ENCODE measurements at places on chromosomes 6 and 20.
A peak's percentile ranks its signal among the peaks of the same experiment; 100 is the strongest.

DNA sequence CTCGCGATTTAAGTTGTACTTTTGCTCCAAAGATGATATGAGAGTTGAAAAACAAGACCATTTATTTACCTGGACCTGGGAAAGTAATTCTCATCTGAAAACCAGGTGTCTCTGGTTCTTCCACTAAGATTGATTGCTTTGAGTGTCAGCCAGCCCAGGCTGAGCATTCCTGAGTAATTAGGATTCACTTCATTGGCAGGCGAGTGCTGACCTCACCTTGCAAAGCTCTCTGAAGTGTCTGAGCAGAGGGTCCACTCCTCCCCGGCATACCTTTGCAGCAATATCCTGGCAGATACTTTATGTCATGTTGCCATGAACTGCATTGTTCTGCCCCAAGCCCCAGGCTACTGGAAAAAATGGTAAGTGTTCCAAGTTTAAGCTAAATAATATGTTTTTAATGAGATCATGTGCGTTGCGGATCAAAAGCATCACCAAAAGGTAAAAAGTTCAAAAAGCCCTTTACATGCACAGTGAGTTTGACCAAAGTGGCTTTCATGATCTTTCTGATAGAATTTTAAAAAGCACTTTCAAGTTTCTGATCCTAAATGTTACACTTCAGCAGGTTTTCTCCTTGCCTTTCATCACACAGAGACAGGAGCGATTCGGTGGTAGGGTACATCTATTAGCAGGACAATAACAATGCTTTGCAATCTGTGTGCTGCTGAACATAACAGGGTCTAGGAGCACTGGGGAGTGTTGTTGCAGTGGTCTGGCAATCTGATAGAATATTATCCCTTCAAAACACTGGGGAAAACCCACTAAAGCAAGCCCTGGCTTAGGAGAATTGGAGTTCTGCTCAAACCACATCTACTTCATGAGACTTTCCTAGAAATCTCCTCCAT is 127.8 kb upstream of the EEF1E1 start:
- H3K27ac ChIP-seq, result no peak overlapping the region
- H3K36me3 ChIP-seq, result no peaks in the 10 kb centered on the region
- H3K27me3 ChIP-seq, result no peaks in the 10 kb centered on the region
- H3K4me3 ChIP-seq, result no peak overlapping the region

GRCh38 chr20:32192698-32193097 is 14.8 kb downstream of the PLAGL2 start:
- no peak overlapping the region for H3K27ac ChIP-seq
- H3K4me3 ChIP-seq, result no peak overlapping the region
- no peaks in the 10 kb centered on the region for H3K27me3 ChIP-seq
- H3K4me1 ChIP-seq, result peaks cover 3% of the 10 kb centered on the region

DNA sequence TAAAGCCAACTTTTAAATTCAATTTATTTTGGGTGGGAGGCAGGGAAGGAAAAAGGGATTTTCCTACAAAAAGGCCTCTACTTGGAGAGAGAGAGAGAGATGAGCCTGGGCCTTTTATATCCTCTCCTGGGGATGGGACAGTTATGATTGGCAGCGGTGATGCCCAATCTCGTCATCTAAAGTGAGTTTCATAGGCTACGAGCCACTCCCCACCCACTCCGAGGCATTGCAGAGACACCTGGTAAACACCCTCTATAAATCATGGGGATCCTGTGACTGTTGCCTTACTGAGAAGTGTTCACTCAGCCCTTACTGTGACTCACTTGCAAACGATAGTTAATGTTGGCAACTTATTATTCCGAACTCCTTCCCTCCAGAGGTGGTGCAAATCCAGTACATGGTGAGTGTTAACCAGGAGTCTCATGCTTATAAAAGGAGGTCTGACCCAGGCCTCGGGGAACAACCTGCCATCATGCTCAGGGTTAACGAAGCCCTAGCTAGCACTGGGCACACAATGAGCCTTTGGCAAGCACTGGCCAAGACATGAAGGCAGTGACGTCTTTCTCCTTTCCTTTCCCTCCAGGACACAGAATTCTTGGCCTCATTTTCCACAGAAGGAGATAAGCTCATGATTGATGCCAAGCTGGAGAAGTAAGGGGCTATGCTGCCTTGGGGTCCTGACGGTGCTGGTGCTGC is 20.5 kb downstream of the BPIFB4 start:
- no peak overlapping the region for H3K4me3 ChIP-seq
- no peak for DNase-seq
- H3K36me3 ChIP-seq, result no peaks in the 10 kb centered on the region
- no peak overlapping the region for H3K27ac ChIP-seq
- no peaks in the 10 kb centered on the region for H3K27me3 ChIP-seq

DNA sequence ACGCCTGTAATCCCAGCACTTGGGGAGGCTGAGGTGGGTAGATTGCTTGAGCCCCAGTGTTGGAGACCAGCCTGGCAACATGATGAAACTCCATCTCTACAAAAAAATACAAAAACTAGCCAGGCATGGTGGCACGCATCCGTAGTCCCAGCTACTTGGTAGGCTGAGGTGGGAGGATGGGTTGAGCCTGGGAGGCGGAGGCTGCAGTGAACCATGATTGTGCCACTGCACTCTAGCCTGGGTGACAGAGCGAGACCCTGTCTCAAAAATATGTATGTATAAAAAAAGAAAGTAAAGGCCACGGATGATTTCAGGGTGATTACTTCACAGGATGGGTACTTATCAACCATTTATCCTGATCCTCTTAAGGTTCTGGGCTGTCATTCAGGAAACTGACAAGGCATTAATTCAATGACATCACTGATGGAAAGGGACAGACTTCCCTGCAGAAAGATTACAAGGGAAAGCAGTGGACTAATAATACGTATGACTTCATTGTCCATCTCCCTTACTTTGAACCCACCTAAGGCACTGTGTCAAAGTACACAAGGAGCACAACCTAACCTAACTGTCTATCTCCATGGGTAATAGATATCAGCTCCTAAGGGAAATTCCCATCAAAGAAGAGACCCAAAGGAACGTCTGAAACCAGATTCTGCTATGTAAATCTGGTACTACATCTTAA is 61.2 kb downstream of the ZMYND8 start:
- DNase-seq, result peak; percentile 48
- no peaks in the 10 kb centered on the region for H3K27me3 ChIP-seq
- peaks cover 97% of the 10 kb centered on the region for H3K36me3 ChIP-seq
- peak overlapping the region; percentile 0 for H3K27ac ChIP-seq
- H3K4me1 ChIP-seq, result no peaks in the 10 kb centered on the region
- H3K4me3 ChIP-seq, result no peak overlapping the region

DNA sequence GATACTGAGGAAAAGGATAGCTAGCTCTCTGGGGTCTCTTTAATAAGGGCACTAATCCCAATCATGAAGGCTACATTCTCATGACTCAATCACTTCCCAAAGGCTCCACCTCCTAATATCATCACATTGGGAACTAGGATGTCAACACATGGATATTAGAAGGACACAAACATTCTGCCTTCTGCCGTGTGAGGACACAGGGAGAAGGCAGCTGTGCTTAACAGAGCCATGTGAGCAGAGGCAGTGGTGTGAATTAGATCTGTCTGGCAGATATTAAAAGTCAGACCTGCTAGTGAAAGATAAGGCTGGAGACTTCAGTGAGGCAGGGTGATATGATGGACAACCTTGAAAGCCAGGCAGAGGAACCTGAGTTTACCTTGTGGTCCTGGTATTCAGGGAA is 341.9 kb downstream of the ARHGAP18 start:
- no peak overlapping the region for H3K27ac ChIP-seq
- H3K4me3 ChIP-seq, result no peak overlapping the region
- DNase-seq, result no peak
- H3K36me3 ChIP-seq, result no peaks in the 10 kb centered on the region
- H3K27me3 ChIP-seq, result no peaks in the 10 kb centered on the region
- H3K4me1 ChIP-seq, result no peaks in the 10 kb centered on the region

- no peak overlapping the region for H3K27ac ChIP-seq
- no peaks in the 10 kb centered on the region for H3K36me3 ChIP-seq
- no peaks in the 10 kb centered on the region for H3K4me1 ChIP-seq
- H3K27me3 ChIP-seq, result peaks cover 11% of the 10 kb centered on the region
These were observed 91.0 kb downstream of the SLC2A10 start for GRCh38 chr20:46800409-46800804.

- H3K4me3 ChIP-seq, result no peak overlapping the region
- H3K4me1 ChIP-seq, result no peaks in the 10 kb centered on the region
- peaks cover 29% of the 10 kb centered on the region for H3K36me3 ChIP-seq
- H3K27me3 ChIP-seq, result no peaks in the 10 kb centered on the region
- no peak overlapping the region for H3K27ac ChIP-seq
- no peak for DNase-seq
These were observed 279.1 kb upstream of the THEMIS start for GRCh38 chr6:128179876-128180438.

DNA sequence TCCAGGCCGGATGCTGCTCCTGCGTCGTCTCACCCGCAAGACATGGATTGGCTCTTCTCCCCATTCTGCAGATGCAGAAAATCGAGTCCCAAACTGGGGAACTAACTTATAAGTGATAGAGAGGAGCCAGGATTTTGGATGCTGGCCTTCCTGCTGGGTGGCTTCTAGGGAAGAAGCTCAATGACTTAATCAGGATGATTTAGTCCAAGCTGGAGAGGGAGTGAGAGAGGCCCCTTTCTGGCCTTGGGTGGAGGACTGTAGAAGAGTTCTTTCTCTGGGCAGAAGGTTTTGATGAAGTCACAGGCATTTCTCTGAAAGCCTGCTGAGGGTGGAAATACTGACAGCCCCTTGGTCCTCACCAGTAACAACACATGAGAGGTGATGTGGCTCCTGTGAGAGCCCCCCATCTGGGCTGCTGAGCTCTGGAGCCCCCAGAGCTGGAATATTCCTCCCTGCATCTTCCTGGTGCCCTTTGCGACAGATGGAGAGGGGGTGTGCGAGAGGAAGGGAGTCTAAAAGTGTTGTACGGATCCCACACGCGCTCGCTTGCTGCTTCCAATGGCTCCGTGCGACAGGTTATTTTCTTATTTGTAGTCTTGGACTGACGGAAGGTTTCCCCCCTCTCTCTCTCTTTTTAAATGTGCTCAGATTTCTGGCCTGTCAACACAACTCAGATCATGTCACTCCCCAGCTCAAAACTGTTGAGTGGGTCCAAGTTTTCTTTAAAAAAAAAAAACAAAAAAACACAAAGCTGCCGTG is 3.5 kb downstream of the SIRPA start:
- no peaks in the 10 kb centered on the region for H3K27me3 ChIP-seq
- peaks cover 14% of the 10 kb centered on the region for H3K4me1 ChIP-seq

DNA sequence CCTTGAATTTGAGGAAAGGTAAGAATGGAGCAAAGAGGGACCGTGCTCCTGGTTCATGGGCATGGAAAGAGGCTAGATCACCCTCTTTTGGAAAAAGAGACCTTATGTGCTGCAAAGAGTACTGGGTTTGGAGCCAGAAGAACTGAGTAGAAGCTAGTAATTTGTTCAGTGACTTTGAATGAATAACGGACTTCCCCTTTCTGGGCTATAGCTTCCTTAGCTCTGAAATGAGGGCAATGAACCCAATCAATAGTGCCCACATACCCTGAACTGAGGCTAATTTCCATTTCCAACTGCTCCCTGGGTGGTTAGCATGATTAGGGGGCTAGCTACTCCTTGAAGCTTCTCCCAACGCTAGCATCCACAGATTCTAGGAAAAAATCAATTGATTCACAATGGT is 121.4 kb downstream of the UNC5CL start:
- H3K4me1 ChIP-seq, result no peaks in the 10 kb centered on the region
- H3K27ac ChIP-seq, result no peak overlapping the region
- H3K27me3 ChIP-seq, result no peaks in the 10 kb centered on the region
- H3K36me3 ChIP-seq, result no peaks in the 10 kb centered on the region
- H3K4me3 ChIP-seq, result no peak overlapping the region

DNA sequence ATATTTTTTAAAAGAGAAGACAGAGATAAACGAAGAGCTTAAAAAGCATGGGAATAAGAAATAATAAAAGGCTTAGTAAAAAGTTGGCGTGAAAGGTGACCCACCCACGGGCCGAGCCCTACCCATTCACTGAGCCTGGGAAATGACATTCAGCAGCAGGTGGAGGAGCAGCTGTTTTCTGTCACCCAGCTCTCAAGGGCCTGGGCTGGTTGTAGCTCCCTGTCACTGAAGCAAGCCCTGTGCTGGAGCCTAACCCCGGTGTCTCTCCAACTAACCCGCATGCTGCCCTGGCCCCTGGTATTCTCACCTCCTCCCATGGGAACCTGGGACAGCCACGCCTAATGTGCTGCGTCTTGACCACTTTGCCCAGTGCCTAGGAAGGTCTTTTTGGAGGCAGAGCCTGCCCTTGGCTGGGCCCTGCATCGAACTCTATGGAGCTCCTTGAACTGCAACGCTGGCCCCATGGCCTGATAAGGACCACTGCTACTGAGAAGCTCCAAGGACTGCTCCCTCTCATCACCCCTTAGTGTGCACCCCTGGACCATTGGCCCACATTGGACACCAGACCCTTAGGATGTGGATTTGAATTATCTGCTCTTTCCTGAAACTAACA is 68.8 kb upstream of the IYD start:
- H3K36me3 ChIP-seq, result no peaks in the 10 kb centered on the region
- peaks cover 30% of the 10 kb centered on the region for H3K4me1 ChIP-seq
- H3K27me3 ChIP-seq, result no peaks in the 10 kb centered on the region
- no peak for DNase-seq

DNA sequence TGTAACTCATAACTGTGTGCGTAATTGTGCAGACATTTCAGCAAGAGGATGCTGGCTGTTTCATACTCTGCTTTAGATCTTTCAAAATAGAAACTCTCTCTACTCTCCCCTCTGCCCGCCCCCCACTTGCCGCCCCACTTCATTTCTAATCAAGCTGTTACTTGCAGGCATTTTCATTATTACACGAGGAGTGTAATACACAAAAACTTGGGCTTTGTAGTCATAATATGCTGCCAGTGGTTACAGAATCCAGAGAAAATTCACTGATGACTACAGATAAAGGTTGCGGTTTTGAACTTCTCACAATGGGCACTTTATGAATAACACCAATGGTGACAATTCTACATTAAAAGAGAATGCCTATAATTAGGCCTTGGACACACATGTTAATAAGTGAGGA is 194.0 kb upstream of the POU3F2 start:
- no peak for DNase-seq
- no peaks in the 10 kb centered on the region for H3K4me1 ChIP-seq
- H3K36me3 ChIP-seq, result no peaks in the 10 kb centered on the region
- H3K27me3 ChIP-seq, result peaks cover 8% of the 10 kb centered on the region
- no peak overlapping the region for H3K4me3 ChIP-seq
- no peak overlapping the region for H3K27ac ChIP-seq

- peaks cover 10% of the 10 kb centered on the region for H3K4me1 ChIP-seq
- peaks cover 54% of the 10 kb centered on the region for H3K27me3 ChIP-seq
- no peak for DNase-seq
- H3K27ac ChIP-seq, result no peak overlapping the region
These were observed 2.4 kb downstream of the SOX18 start for GRCh38 chr20:64047046-64047389.

All from RWPE2 (cell line).